ENCODE measurements at places on chromosomes 1 and 21.

- no peak for DNase-seq
Observed at GRCh38 chr1:39453603-39454002, 37.8 kb upstream of the BMP8A start.

- DNase-seq, result peak; percentile 32
Observed at GRCh38 chr1:235100194-235100772, 28.4 kb downstream of the TOMM20 start.

DNA sequence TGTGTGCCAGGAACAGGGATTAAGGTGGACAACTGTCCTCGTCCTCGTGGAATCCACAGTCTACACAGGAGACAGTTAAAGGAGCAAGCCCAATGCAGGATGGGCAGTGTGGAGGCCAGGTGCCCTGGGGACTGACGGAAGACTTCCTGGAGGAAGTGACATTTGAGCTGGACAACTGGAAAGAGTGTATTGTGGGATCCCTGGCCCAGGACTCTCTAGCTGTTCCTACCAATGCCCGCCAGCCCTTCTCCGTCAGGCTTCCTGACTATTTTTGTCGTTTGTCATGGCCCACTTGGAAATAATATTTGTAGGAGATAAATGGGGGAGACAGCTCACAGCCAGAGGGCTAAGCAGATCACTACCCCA is 235.3 kb downstream of the TOMM20 start:
- no peak for DNase-seq

GRCh38 chr1:156544592-156545102 is 27.7 kb downstream of the IQGAP3 start:
- DNase-seq, result no peak

DNA sequence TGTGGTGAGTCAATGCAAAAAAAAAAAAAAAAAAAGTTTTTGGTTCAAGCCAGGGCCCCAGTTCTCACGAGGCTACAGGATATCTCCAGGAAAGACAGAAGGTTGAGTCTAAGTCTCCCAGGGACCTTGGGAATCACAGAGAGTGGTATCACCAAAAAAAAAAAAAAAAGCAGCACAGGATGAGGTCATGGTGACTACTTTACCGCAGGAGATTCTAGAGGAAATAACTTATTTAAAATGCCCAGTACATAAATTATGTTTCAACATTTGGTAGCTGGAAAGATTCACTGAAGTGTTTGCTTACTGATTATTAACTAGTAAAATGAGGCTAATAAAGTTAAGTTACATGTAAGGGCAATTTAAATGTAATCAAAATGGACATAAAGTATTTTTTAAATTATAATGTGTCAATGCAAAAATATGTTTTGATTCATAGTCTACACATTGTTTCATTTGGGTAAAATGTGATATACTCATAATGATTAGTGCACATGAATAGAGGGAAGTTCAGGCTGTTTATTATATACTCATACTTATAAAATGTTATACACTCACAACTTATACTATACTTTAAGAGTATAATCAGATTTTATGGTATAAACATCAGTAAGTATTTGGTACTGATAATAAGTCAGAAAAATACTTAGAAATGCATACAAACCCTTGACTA is 84.1 kb downstream of the PLPPR5 start:
- DNase-seq, result no peak

GRCh38 chr1:100252901-100253300 is 3.3 kb upstream of the DBT start:
- no peak for DNase-seq

- DNase-seq, result peak; percentile 4
Observed at GRCh38 chr21:26070822-26071425, 99.6 kb downstream of the APP start.

DNA sequence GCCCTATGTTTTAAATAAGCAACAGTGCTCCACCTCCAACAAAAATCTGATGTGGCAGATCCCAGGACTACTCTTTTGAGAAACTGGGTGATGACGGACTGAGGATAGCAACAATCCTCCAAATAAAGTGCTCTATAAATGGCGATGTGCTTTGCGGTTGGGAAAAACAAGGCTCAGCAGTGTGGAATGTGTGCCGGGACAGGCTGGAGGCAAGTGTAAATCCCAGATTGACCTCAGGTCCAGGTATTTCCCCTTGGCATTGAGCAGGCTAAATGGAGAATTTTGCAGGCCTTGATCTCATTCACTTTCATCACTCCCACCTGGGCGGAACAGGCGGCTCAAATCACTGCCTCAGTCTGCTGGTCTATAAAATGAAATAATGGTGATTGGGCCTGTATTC is 35.1 kb downstream of the LRRC42 start:
- DNase-seq, result no peak

GRCh38 chr1:48617252-48617651 is 145.2 kb upstream of the SPATA6 start:
- no peak for DNase-seq

DNA sequence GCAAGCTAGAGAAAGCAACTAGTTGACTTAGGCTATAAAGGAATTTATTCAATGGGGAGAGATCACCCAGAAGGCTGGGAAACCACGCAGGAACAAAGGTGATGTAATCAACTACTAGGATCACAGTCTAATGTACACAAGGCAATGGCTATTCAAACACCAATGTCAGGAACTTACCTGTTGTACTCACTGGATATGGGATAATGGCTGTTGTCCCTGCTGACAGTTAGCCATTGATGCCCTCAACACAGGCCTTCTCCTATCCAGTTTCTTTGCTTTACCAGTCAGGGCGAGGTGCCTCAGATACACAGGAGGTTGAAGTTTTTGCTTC is 32.3 kb downstream of the C21orf91 start:
- no peak for DNase-seq

DNA sequence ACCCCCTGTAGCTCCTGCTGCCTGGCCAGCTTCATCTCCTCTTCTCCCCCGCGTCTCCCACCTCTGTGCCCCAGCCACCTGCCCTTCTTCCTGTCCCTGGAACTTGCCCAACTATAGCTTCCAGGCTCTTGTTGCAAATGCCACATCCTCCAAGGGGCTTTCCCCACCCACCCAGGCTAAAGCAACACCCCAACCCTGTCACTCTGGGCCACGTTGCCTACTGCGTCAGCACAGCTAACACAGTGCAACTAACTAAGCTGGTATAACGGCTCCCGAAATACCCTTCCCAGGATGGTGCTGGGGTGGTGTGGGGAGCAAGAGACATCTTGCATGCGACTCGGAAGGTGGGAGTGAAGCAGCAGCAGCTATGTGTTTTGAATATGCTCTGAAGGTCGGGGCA is 19.7 kb downstream of the CAMK2N1 start:
- DNase-seq, result no peak

DNA sequence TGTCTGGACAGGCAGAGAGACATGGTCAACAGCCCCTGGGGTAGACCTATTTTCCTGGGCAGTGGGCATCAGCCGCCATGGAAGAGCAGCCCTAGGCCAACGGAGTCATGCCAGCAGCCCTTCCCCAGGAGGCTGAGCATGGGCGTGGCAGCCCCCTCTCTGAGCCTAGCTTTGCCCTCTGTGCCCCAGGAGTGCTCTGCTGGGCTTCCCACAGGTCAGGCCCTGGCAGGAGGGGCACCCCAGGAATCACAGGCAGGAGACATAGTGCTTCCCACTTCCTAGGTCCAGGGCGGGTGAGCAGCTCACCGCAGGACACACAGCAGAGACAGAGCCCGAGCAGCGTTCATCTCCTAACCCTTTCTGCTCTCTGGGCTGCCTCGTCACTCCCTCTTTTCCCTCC is 132.8 kb downstream of the GLIS1 start:
- DNase-seq, result no peak

GRCh38 chr1:65063025-65063424 is 85.0 kb upstream of the AK4 start:
- DNase-seq, result no peak

DNA sequence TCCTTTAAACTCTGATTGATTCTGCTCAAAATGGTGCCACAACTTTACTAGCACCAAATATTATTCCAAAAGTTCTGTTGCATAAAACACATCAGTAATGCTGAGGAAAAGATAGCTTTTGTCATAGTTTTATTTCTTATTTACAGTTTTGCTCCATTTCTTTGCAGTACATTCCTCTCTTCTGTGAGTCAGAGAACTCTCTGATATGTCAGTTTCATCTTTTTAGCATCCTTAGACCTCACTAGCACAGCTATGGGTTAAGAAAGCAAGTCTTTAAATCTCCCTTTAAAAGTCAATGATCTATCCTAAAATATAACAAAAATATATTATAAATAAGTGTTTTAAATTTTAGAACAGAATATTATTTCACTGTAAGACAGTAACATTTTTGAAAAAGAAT is 356.6 kb upstream of the SNX7 start:
- no peak for DNase-seq

DNA sequence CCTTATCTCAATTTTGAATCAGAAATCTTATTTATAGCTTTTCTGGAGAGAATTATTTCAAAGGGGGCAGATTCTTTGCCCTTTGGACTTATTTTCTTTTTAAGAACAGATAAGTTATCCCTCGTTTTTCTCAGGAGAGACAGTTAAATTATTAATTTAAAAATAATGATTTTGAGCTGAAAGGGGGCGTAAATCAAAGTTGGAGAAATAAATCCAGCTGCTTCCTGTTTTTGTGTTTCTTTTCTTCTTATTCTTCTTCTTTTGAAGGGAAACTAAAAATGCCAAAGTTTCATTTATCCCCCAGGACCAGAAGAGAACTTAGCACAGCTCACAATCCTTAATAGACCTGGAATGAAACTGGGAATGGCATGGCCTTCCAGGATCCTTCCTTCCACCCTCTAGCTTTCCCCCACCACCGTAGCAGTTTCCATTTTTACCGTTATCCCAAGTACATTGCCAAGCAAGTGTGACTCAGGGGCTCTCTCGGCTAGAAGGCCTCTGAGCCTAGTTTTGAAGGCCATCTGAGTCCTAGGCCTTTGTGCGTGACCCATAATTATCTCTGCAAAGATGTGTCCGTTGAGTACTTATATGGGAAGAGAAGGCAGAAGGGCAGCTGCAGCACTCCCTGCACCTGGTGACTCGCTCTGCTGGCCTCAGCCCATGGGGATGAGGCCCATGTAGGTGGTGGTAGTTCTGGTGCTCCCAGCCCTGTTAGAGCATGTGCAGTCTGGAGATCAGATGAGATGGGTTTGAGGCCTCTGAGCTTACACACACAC is 181.7 kb downstream of the ROR1 start:
- no peak for DNase-seq

GRCh38 chr1:208349694-208350330 is 105.6 kb upstream of the PLXNA2 start:
- no peak for DNase-seq

GRCh38 chr1:202007805-202008489 is 2.4 kb upstream of the ELF3 start:
- DNase-seq, result no peak

Measured in GM06990 (cell line).